Sciatic nerve (tissue), 2 donors: ENCODE measurements at places on chromosomes 1 and 21. TPM values are rescaled to one million over a fixed set of nuclear protein-coding genes. Genes with fewer than 3 reads are reported as not detected.

DNA sequence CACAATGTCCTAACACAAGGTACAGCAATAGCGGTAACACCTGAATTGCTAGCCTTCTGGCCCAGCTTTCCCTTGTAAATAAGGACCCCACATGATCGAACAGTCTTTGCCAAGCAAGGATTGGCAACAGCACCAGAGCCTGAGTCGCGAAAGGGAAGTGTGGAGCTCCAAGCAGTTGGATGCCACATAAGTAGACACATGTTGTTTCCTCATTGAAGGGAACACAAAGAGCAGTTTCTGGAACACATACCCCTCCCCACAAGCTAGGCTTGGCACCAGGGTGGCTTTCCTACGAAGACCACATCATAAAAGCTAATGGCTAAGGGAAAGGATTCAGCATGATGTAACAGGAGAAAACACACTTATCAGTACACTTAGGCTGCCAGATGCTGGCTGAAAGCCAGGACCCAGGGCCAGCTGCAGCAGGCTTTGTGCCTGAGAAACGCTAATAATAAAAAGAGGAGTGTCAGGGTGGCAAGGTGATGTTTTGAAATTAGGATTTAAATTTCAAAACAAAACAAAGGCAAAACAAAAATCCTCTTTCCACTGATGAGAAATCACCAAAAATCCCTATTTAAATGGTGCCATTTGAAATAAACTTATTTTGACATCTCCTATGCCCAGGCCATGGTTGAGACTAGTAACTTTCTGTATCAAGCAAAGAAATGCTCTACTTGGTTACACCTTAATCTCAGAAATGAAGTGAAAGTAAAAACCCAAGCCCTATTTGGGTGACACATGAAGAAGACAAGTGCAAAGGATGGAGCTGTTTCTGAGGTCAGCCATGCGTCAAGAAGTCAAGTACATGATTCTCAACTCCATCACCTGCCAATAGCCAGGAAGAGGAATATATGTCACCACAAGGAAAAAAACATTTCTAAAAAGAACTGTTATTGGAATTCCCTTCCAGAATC lies 11.9 kb upstream of the CPLANE2 start:
- peak; percentile 85 for DNase-seq

GRCh38 chr21:28581976-28582375 lies 410.7 kb downstream of the LTN1 start:
- no peak for DNase-seq

DNA sequence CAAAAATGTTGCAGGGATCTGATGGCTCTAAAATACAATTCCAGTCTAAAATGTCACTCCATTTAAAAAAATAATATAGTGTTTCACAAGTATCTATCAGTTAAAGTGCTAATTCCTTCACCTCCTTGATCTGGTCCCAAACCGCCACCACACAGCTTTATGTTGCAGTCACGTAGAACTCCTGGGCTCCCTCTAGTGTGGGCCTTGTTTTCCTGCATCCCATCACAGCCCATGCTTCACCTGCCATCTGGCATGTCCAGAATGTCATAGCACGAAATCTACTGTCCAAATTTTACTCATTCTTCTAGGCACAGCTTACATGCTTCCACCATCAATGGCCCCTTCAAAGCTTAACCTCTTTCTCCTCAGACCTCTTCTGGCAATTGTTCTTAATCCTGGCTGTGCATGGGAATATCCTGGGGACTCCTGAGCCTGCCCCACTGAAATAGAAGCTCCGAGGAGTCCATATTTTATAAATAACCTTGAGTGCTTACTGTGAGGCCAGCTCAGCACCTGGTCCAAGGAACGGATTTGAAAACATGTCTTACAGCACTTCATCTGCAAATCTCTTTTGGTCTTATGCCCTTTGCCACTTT lies 15.5 kb downstream of the FYB2 start:
- no peak for DNase-seq

DNA sequence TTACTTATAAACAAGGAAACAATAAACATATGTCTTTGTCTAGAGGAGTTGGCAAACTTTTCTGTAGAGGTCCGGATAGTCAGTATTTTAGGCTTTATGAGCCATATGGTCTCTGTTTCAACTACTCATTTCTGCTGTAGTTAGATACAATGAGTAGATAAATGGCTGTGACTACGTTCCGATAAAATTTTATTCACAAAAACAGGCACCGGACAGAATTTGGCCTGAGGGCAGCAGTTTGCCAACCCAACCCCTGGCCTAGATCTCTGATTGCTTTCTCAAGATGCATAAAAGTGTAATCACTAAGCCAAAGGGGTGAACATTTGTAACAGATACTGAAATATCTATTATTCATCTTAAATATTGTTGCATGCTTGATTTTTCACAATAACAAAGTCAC lies 123.1 kb upstream of the ESRRG start:
- DNase-seq = no peak

DNA sequence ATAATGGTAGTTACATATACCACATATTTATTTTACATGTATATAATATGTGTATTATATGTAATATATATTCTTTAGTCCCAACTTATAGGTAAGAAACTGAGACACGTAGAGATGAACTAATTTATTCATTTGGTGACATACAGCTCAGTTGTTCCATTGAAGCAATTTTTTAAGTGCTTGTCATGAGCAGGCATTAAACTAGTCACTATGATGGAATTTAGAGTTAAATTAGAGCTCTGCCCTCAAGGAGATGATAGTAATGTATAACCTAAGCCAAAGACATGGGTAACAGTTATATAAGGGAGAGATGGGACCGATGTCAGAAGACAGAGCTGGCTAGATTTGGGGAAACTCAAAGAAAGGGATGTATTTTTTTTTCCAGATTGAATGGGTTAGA lies 83.0 kb downstream of the ST6GALNAC5 start:
- no peak for DNase-seq

GRCh38 chr1:202228484-202229122 lies 35.0 kb downstream of the LGR6 start:
- no peak for DNase-seq

GRCh38 chr1:76784502-76784901 lies 82.8 kb upstream of the ST6GALNAC5 start:
- DNase-seq = no peak

- no peak for DNase-seq
These were observed 5.7 kb upstream of the TNR start for GRCh38 chr1:175749075-175749474.

- DNase-seq = no peak
These were observed 8.3 kb upstream of the SLC2A1 start for GRCh38 chr1:42966688-42967612.

DNA sequence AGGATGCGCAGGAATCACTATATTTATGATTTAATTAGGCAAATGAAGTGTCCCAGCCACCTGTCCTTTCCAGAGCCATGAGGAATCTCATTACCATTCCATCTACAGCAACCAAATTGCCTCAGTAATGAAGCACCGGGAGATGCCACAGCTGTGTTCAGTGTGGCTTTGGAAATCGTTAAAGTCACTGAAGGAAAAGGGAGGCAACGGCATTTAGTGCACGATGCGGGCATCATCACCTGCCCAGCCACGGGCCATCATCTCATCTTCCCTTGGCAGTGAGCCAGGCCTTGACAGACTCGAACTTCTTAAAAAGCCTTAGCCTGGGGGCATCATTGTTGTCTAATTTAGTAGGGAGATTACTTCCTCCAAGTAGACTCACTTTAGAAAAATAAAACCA lies 67.8 kb downstream of the CNIH3 start:
- DNase-seq = no peak

- no peak for DNase-seq
These were observed 40.4 kb downstream of the GNG12 start for GRCh38 chr1:67792741-67793458.

GRCh38 chr1:40951943-40952743 lies 27.4 kb upstream of the CTPS1 start:
- DNase-seq = peak; percentile 82

LAMC1 gene
- 263 TPM for total RNA-seq

GPR157 gene
- total RNA-seq = 8.6 TPM

CSF3R gene
- 57.3 TPM for total RNA-seq

SLC6A9 gene
- total RNA-seq = 6.5 TPM

OR10J1 gene
- not detected for total RNA-seq

OR2G6 gene
- total RNA-seq = not detected

B3GALT2 gene
- total RNA-seq = 10.2 TPM

PLA2G5 gene
- total RNA-seq = 1.3 TPM

ETV3L gene
- total RNA-seq = not detected

LZIC gene
- 42.4 TPM for total RNA-seq

PADI1 gene
- total RNA-seq = not detected
